BJ (cell line): ENCODE measurements at places on chromosomes 2 and 18.

DNA sequence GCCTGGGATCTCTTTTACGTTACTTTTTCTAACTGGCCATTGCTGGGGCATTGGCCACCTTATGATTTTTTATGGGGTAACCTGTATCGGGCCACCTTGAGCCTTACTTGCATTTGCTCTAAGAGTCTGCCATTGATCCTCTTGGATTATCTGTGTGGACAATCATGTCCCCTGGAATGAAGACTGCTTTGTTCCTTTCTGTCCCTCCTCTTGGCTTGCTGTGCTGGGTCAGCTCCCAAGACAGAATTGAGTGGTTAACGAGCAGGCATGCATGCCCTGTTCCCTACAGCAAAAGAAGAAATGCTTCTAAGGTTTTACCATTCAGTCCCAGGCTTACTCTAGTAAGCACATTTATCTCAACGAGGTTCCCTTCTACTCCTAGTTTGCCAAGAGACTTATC is 46.3 kb downstream of the MAL start:
- DNase-seq, result no peak

DNA sequence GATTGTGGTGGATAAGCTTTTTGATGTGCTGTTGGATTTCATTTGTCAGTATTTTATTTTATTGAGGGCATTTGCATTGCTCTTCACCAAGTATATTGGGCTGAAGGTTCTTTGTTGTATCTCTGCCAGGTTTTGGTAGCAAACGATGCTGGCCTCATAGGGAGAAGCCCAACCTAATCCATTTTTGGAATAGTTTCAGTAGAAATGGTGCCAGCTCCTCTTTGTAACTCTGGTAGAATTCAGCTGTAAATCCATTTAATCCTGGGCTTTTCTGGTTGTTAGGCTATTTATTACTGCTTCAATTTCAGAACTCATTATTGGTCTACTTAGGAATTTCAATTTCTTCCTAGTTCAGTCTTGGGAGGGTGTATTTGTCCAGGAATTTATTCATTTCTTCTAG is 309.8 kb upstream of the SETBP1 start:
- no peak for DNase-seq

DNA sequence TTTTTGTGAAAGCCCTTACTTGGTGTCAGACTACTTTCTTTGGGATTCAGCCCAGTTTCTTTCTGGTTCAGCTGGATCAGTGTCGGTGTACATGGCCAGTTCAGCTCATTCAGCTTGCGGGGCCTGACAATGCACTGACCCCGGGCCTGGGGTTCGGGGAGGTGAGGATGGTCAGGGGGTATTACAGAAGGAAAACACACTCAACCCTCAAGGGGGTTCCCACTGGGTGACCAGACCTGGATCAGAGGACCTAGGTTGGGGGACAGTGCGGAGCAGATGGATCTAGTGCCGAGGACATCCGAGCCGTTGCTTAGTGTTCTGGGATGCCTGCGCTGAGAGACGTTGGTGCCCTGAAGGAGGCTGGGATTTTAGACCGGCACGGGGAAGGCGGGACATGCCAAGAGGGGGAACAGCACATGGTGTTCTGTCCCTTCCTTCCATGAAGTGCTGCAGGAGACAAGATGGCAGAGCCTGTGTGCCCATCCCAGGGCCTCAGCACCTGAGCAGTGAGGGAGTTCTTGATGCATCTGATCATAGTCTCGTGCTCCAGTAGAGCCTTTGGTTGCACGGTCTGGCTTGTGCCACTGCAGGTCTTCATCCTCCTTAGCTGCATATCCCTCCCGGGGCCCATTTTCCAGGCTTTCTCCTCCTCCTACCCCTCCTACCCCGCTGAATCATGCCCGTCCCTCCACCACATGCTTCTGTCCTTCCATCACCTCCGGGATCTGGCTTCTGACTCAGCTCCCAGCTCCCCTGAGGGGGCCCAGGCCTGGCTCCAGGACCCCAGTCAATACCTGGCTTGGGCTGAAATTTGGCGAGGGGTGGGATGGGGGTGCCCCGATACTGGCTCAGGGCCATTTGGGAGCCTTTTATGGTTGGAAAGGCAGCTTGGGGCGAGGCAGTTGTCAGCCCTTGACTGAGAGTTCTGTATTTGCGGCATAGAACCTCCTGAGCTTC is 18.0 kb downstream of the SPEG start:
- DNase-seq, result peak; percentile 78

DNA sequence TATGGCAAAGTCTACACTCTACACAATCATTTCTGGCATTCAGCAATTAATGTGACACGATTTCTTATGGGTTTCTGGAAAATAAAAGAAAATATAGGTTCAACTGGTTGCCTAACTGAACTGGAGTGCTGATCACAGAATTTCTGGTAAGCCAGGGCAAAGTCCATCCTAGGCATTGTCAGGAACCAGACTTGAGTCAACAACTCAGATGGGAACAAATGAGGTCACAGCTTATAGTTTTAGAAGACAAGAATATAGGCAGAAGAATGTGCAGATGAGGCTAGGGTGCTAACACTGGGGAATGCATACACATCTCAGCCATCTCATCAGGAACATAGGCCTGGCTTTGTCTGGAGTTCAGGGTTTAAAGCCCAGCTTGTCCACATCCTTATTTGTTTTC is 317.2 kb upstream of the ID2 start:
- no peak for DNase-seq

GRCh38 chr2:231597014-231597611 is 4.4 kb downstream of the TEX44 start:
- DNase-seq, result peak; percentile 23

- DNase-seq, result no peak
These were observed 24.9 kb downstream of the CCBE1 start for GRCh38 chr18:59672235-59672711.

- DNase-seq, result no peak
These were observed 29.3 kb downstream of the FEZ2 start for GRCh38 chr2:36568516-36569246.
